Activated gamma-delta T cell treated with anti-CD3 and anti-CD28 coated beads, Interleukin-2, amount 50 U/mL, for 16 hours (primary cell): ENCODE measurements at places on chromosomes 11 and 22.

DNA sequence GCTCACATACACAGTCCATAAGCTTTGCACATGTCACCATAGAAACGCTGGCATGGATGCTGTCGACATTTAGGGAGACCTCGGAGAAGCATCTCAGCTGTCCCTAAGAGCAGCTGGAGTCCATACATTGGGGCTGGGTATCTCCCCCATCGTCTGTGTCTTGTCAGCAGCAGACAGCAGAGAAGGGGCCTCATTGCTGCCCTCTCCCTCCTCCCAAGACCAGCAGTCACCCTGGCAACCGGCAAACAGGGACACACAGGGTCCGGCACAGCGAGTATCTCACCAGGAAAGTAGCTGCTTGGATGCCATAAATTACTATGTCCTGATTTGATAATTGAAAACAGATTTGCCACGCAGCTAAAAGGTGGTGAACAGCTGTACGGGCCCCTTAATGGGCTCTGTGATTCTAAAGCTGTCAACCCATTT is 84.4 kb downstream of the CD44 start:
- DNase-seq: no peak

- no peak for DNase-seq
Observed at GRCh38 chr11:47379317-47379716, 970 bp upstream of the SPI1 start.

- DNase-seq: no peak
Observed at GRCh38 chr11:47377571-47378009, 757 bp downstream of the SPI1 start.

GRCh38 chr11:72735495-72736027 is 16.6 kb downstream of the ARAP1 start:
- DNase-seq: no peak

DNA sequence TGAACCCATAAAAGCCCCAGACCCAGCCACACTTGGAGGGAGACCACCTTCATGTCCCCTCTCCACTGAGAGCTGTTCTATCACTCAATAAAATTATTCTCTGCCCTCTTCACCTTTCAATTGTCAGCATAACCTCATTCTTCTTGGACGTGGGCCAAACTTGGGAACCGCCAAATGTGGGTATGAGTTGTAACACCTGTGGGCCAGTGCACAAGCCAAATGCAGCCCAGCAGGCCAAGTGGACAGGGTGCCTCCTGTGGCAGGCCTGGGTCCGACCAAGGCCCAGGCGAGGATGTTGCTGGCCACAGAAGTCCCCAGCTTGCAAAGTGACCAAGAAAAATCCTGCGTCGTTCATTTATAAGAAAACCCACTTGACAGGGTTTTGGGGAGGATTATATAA is 621.2 kb downstream of the METTL15 start:
- DNase-seq: no peak
